Panc1 (cell line): ENCODE measurements at places on chromosomes 5 and 9.

DNA sequence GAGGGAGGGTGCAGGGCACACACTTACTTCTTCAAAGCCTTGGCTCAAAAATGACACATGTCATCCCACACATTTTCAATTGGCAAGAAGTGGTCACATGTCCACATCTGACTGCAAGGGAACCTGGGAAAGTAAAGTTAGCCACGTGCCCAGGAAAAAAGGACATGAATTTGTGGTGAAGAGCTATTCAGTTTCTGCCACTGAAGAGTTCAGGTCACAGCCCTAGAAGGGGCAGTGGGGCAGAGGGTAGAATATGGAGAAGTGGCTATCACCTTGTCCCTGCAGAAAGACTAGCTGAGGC lies 1.9 kb upstream of the RGS14 start:
- no peaks in the 10 kb centered on the region for H3K36me3 ChIP-seq
- H3K27me3 ChIP-seq: no peaks in the 10 kb centered on the region
- no peak overlapping the region for H3K4me3 ChIP-seq
- DNase-seq: no peak
- 0 out of 2 replicates have a peak, but pooled peaks cover 2% of the 10 kb centered on the region for H3K4me1 ChIP-seq
- no peak overlapping the region for H3K27ac ChIP-seq

DNA sequence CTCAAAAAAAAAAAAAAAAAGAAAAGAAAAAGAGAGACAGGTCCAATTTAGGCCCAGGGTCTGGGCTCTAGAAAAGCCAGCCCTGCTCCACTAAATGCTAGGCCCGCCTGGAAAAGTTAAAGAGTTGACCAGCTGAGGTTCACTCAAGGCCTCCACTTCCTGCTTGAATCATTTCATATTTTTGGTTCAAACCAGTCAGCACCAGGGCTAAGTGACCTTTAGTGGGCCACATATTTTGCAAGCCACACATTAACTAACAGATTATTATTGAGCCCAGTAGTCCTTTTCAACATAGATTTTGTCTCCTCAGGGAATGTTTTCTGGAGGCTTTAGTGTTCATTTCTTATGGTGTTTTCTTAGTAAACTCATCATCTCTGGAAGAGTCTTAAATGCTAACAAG lies 156.6 kb downstream of the TLR4 start:
- no peaks in the 10 kb centered on the region for H3K4me1 ChIP-seq
- no peak for DNase-seq

GRCh38 chr9:101840694-101841188 lies 102.3 kb upstream of the GRIN3A start:
- H3K27ac ChIP-seq: no peak overlapping the region
- H3K4me3 ChIP-seq: no peak overlapping the region

- no peaks in the 10 kb centered on the region for H3K4me1 ChIP-seq
- H3K4me3 ChIP-seq: no peak overlapping the region
Observed at GRCh38 chr5:108418197-108418596, 36.3 kb upstream of the FBXL17 start.

DNA sequence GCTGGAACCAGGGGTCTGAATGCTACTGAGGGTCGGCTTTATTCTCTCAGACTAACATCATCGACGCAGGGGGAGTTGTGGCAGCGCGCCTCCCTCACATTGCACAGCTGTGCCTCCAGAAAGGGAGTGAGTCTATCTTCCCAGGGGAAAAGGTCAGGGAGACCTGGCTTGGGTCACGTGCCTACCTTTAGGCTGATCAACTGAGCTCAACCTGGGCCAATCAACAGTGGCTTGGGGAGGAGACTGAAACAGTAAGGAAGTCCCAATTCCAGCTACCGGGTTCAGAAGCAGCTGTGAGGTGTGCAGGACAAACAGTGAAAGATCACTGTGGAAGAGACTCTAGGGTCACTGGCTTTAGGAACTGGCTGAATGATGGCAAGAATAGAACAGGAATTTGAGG lies 14.3 kb downstream of the SNX30 start:
- no peak overlapping the region for H3K27ac ChIP-seq
- no peak for DNase-seq
- H3K4me3 ChIP-seq: no peak overlapping the region
- no peaks in the 10 kb centered on the region for H3K27me3 ChIP-seq
